SIG-M5 (cell line): ENCODE measurements at places on chromosomes 7 and 10.

DNA sequence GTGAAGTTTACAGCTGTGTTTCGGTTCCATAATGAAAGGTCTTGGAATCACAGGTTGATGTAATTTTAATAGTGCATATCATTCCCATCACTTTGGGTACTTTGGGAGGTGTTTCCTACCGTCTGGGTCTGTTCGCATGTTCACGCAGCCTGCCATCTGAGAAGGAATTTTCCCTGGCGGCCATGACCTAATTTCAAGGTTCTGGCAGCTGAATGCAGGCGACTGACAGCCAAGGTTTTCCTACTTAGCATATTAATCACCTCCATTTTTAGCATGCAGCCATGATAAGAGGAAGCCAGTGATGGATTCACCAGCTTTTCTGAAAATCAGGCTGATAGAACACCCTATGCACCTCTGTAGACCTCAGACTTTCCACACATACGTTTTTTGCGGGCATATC, 319.1 kb upstream of the TMEM229A start:
- no peak for DNase-seq

- DNase-seq: no peak
These were observed 102.3 kb downstream of the SLC25A13 start for GRCh38 chr7:96219378-96220130.

DNA sequence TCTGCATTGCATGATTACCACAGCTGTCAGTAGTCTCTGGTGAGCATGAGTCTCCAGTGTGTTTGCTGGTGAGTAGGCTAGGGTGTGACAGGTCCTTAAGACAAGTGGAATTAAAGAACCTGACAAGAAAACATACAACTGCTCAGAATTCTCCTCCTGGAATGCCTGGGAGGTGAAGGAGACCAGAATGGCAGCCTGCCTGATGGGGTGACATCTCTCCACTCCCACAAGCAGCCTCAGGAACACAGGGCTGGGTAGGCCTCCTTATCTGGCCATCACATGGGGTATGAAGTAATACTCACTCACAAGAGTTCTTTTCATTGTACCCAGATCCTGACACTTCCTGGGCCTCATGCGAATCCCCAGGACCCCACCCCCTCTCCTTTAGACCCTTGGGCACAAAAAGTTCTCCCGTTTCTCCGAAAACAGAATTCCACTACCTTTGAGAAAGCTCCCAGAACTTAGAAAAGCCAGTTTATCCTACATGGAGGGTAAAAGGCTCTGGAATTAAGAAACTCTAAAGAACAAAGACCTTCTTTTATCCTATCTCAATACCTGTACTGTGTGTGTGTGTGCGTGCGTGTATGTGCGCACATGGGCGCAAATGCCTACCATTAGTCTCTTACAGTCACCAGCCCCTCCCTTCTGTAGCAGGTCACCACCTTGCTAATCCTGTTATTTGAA, 33.4 kb upstream of the C1GALT1 start:
- DNase-seq: no peak

GRCh38 chr10:87734987-87735827, 75.5 kb downstream of the PAPSS2 start:
- DNase-seq: no peak

DNA sequence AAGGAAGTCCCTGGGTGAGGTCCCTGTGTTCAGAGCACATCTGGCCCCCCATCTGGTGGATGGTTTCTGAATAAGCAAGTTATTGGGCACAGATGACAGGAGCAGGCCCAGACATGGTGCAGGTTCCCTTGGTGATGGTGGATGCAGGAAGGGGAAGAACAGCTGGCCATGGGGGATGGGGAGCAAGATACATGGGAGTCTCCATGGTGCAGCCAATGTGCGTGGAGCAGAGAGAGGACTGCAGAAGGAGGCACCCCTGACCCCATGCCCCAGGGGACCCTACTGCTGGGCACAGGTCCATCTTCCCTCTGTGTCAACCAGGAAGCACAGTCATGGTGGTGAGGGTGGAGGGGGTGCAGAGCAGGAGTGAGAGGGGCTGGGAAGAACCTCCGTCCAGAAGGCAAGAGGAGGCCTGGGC, 43.8 kb upstream of the RABGEF1 start:
- DNase-seq: no peak

GRCh38 chr10:48948470-48949037, 8.9 kb upstream of the LRRC18 start:
- no peak for DNase-seq

GRCh38 chr7:44119829-44120380, 3.4 kb downstream of the POLD2 start:
- DNase-seq: no peak
